ENCODE measurements at places on chromosomes 1 and 21. TPM values are rescaled to one million over a fixed set of nuclear protein-coding genes. Genes with fewer than 3 reads are reported as not detected.

- no peak for DNase-seq
- peaks cover 5% of the 10 kb centered on the region for H3K4me1 ChIP-seq
- H3K27me3 ChIP-seq, result no peaks in the 10 kb centered on the region
- no peaks in the 10 kb centered on the region for H3K36me3 ChIP-seq
Measured at GRCh38 chr1:48717082-48717481, 59.6 kb downstream of the BEND5 start.

- H3K27me3 ChIP-seq, result peaks cover 11% of the 10 kb centered on the region
- peaks cover 5% of the 10 kb centered on the region for H3K36me3 ChIP-seq
- no peak overlapping the region for H3K27ac ChIP-seq
- DNase-seq, result no peak
- no peaks in the 10 kb centered on the region for H3K4me1 ChIP-seq
Measured at GRCh38 chr1:100699744-100700143, 19.8 kb upstream of the VCAM1 start.

Gene MNDA
- total RNA-seq, result not detected

- no peak for DNase-seq
- H3K4me3 ChIP-seq, result no peak overlapping the region
- no peaks in the 10 kb centered on the region for H3K36me3 ChIP-seq
- H3K27ac ChIP-seq, result no peak overlapping the region
- H3K27me3 ChIP-seq, result no peaks in the 10 kb centered on the region
- no peaks in the 10 kb centered on the region for H3K4me1 ChIP-seq
Measured at GRCh38 chr1:236457775-236458174, 63.7 kb downstream of the EDARADD start.

- no peak overlapping the region for H3K27ac ChIP-seq
- peaks cover 32% of the 10 kb centered on the region for H3K27me3 ChIP-seq
- H3K4me1 ChIP-seq, result no peaks in the 10 kb centered on the region
Measured at GRCh38 chr1:115882913-115883902, 42.3 kb upstream of the NHLH2 start.

Gene NEXN
- 1.1 TPM for total RNA-seq

Gene TMPRSS15
- total RNA-seq, result not detected

GRCh38 chr1:202078241-202078640 is 44.5 kb upstream of the GPR37L1 start:
- H3K36me3 ChIP-seq, result no peaks in the 10 kb centered on the region
- no peaks in the 10 kb centered on the region for H3K27me3 ChIP-seq
- no peak for DNase-seq
- no peak overlapping the region for H3K27ac ChIP-seq
- H3K4me1 ChIP-seq, result no peaks in the 10 kb centered on the region

DNA sequence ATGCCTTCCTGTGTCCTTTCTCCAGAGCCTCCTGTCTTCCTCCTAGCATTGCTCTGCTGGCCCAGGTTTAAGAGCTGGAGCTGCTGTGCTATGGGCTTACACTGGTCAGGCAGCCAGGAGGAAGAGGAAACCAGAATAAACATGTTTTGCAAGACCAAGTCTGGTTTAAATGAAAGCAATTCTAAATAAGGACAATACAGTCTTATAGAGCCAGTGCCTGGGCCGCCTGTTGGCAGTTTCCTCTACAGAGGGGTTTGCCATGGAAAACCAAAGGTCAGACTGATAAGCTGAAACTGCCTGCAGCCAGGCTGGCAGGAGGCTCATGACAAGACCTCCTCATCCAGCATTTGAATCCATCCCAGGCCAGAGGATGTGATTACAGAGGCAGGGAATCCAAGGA is 92.9 kb upstream of the FGGY start:
- no peak overlapping the region for H3K4me3 ChIP-seq
- DNase-seq, result no peak
- H3K36me3 ChIP-seq, result peaks cover 2% of the 10 kb centered on the region
- H3K27ac ChIP-seq, result no peak overlapping the region
- H3K27me3 ChIP-seq, result peaks cover 6% of the 10 kb centered on the region
- no peaks in the 10 kb centered on the region for H3K4me1 ChIP-seq

DNA sequence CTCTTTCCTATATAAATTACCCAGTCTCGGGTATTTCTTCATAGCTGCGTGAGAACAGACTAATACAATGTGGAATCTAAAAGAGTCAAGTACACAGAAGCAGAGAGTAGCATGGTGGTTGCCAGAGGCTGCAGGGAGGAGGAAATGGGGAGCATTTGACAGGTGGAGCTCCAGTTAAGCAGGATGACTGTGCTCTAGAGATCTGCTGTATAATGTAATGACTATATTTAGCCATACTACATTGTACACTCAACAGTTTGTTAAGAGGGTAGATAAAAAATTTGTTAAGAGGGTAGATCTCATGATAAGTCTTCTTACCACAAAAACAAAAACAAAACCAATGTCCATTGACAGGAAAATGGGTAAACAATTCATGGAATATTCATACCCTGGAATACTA is 82.1 kb downstream of the MT1HL1 start:
- H3K4me3 ChIP-seq, result no peak overlapping the region
- no peaks in the 10 kb centered on the region for H3K4me1 ChIP-seq
- DNase-seq, result no peak
- H3K36me3 ChIP-seq, result peaks cover 6% of the 10 kb centered on the region
- no peak overlapping the region for H3K27ac ChIP-seq

GRCh38 chr21:28444557-28444956 is 548.1 kb downstream of the LTN1 start:
- H3K27ac ChIP-seq, result no peak overlapping the region
- no peaks in the 10 kb centered on the region for H3K27me3 ChIP-seq
- DNase-seq, result no peak
- no peak overlapping the region for H3K4me3 ChIP-seq
- H3K4me1 ChIP-seq, result peaks cover 5% of the 10 kb centered on the region

DNA sequence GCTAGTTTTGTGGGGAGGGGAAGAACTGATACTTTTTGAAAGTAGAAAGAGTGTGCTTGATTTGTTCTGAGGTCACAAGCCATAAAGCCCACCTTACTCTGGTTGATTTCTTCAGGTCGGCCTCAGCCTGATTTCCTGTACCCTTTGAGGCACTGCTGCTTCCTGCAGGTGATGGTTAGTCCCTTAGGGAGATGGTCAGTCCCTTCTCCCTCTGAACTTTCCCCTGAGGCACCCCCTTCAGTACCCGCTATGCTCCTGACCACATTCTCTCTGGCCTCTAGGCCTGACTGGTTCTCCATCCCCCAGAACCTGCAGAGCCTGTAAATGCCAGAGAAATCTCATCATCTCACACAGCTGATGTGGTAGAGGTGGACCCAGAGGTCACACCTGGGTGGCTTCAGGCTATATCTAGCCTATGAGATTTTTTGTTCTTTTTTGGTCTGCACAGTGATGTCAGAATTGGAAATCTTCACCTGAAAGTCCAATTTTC is 15.0 kb upstream of the ID3 start:
- no peak overlapping the region for H3K27ac ChIP-seq
- H3K4me3 ChIP-seq, result no peak overlapping the region
- no peaks in the 10 kb centered on the region for H3K36me3 ChIP-seq
- peaks cover 1% of the 10 kb centered on the region for H3K27me3 ChIP-seq
- DNase-seq, result no peak

DNA sequence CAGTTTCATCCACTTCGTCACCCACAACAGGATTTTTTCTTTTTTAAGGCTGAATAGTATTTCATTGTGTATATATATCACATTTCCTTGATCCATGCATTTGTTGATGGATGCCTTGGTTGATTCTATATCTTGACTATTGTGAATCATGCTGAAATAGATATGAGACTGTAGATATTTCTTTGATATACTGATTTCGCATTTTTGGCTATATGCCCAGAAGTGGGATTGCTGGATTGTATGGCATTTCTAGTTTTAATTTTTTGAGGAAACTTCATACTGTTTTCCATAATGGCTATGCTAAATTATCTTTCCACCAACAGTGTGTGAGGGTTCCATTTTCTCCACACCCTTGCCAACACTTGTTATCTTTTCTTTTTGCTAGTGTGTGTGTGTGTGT is 5.0 kb downstream of the GUCA2B start:
- no peak overlapping the region for H3K4me3 ChIP-seq
- H3K4me1 ChIP-seq, result peaks cover 9% of the 10 kb centered on the region
- H3K27ac ChIP-seq, result no peak overlapping the region
- peaks cover 8% of the 10 kb centered on the region for H3K36me3 ChIP-seq
- peaks cover 14% of the 10 kb centered on the region for H3K27me3 ChIP-seq

- H3K4me1 ChIP-seq, result peaks cover 10% of the 10 kb centered on the region
- no peak overlapping the region for H3K27ac ChIP-seq
- no peaks in the 10 kb centered on the region for H3K36me3 ChIP-seq
- no peak overlapping the region for H3K4me3 ChIP-seq
- H3K27me3 ChIP-seq, result peaks cover 27% of the 10 kb centered on the region
Measured at GRCh38 chr1:21492356-21492625, 16.9 kb upstream of the ALPL start.

Gene MMEL1
- total RNA-seq, result 1.5 TPM

Gene KIF17
- not detected for total RNA-seq

DNA sequence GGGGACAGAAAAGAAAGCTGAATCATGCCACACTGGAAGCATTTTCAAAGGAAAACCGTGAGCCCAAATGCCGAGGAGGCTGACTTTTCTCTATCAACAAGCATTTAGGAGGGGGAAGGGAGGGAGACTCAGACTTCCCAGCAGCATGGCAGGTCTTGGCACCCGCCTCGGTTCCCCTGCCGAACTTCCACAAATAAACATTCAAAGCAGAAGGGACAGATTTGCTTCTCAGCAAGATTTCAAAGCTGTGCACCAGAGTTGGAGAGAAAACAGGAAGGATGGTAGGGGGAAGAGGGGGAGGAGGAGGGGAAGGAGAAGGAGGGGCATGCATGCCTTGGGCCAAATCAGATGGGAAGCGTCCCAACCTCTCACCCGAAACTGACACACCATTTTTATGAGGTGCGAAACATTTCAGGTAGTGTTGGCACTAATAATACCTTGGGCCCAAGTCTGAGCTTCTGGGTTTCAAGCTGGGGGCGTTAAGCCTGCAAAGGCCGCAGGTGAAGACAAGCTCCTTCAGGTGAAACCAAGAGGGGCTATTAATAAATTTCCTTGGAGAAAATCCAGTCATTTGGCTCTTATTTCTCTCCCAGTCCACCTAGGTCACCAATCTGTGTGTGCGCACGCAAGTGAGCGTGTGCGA is 26.4 kb downstream of the ABCA4 start:
- H3K4me1 ChIP-seq, result peaks cover 16% of the 10 kb centered on the region
- H3K36me3 ChIP-seq, result no peaks in the 10 kb centered on the region
- H3K4me3 ChIP-seq, result no peak overlapping the region
- peaks cover 4% of the 10 kb centered on the region for H3K27me3 ChIP-seq
- H3K27ac ChIP-seq, result no peak overlapping the region

DNA sequence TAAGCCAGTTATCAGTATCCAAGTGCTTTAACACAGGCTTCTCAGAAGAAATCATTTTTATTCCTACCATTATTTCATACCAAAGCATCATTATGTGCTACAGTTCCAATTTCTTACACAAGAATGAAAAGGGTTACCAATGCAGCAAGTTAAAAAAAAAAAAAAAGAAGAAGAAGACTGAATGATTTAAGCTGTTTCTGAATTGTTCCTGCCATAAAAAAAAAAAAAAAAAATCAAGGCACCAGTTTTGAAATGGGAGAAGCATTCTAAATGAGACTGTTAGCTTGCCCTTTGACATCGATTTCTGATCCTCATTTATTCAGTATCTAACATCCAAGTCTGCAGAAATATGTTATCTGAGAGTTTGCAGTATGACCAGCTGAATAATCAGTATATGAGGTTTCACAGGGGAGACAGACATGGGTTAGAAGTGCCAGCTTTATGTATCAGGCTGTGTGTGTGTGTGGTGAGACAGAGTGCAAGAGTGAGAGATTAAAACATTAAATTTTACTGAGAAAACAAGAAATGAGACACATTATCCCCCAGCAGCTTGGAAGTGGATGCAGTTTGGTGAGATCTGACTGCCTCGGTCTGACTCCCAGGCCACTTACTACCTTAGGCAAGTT is 105.8 kb downstream of the COLGALT2 start:
- no peak overlapping the region for H3K4me3 ChIP-seq
- H3K27me3 ChIP-seq, result no peaks in the 10 kb centered on the region
- H3K27ac ChIP-seq, result no peak overlapping the region
- DNase-seq, result no peak
- peaks cover 6% of the 10 kb centered on the region for H3K4me1 ChIP-seq

DNA sequence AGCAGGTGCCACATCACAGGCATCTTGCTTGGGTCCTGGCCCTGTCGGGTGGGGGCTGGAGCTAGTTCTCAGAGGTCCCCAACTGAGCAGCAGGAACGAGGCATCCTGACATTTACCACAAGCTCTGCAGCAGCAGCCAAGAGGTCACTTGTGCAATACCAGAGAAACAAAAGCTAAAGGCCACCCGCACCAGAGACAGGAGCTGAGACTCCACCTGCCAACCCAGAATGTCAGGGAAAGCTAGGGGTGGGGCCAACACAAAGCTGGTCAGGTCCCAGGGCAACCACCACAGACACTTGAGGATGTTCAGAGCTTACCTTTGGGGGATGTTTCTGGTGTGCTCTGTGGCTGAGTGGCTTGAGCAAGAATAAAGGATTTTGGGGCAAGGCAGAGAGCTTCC is 13.6 kb upstream of the SYT6 start:
- no peak overlapping the region for H3K4me3 ChIP-seq
- no peaks in the 10 kb centered on the region for H3K36me3 ChIP-seq
- no peak overlapping the region for H3K27ac ChIP-seq
- no peak for DNase-seq

Gene TFF3
- not detected for total RNA-seq

GRCh38 chr1:201015551-201016091 is 7.9 kb downstream of the KIF21B start:
- peaks cover 13% of the 10 kb centered on the region for H3K36me3 ChIP-seq
- peak overlapping the region; percentile 93 for H3K27ac ChIP-seq
- peak overlapping the region; percentile 71 for H3K4me3 ChIP-seq
- H3K4me1 ChIP-seq, result peaks cover 90% of the 10 kb centered on the region
- no peaks in the 10 kb centered on the region for H3K27me3 ChIP-seq

DNA sequence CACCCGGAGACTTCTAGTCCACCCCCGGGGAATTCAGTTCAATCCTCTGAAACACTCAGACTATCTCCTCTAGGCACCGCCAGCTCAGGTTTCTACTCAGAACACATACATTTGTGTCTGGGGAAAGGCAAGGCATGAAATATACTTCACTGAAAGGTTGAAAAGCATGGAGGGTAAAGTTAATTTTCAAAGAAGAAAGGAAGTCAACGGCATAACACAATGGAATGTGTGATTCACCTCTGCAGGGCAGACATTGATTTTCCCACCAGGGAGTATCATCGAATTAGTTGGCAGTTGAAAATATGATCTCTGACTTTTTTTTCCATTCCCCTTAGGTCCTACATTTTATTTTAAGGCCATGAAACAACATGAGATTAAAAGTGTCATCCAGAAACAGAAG is 669.4 kb downstream of the SMYD3 start:
- H3K27ac ChIP-seq, result no peak overlapping the region
- no peaks in the 10 kb centered on the region for H3K36me3 ChIP-seq
- no peaks in the 10 kb centered on the region for H3K27me3 ChIP-seq
- H3K4me1 ChIP-seq, result no peaks in the 10 kb centered on the region

- peaks cover 6% of the 10 kb centered on the region for H3K27me3 ChIP-seq
- no peak for DNase-seq
Measured at GRCh38 chr1:205922806-205923205, 20.4 kb downstream of the SLC26A9 start.

DNA sequence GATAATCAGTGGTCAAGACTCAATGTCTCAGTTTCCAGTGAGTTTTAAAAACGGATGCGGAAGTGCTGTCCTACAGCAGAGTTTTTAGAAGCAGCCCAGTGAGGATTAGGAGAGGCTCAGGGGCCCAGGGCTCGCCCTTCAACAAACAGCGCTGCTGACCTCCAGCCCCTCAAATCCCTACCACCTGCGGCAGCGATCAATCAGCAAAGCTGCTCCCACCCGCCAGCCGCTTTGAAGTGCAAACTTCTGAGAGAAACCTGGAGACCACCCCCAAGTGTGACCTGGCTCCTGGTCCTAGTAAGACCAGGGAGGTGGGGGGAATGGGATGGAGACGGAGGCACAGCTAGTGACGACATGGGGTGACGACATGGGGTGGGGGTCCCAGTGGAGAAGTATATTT is 14.4 kb downstream of the ZBTB17 start:
- H3K4me1 ChIP-seq, result peaks cover 99% of the 10 kb centered on the region
- no peak overlapping the region for H3K27ac ChIP-seq
- H3K4me3 ChIP-seq, result no peak overlapping the region
- DNase-seq, result no peak
- no peaks in the 10 kb centered on the region for H3K27me3 ChIP-seq
- peaks cover 8% of the 10 kb centered on the region for H3K36me3 ChIP-seq

Measured in activated T-cell treated with anti-CD3 and anti-CD28 coated beads, Interleukin-2, amount 50 U/mL, for 72 hours (primary cell).